HL-60 (cell line): ENCODE measurements at places on chromosomes 1 and 21.

- DNase-seq = no peak
Measured at GRCh38 chr1:202684716-202685115, 25.5 kb downstream of the SYT2 start.

DNA sequence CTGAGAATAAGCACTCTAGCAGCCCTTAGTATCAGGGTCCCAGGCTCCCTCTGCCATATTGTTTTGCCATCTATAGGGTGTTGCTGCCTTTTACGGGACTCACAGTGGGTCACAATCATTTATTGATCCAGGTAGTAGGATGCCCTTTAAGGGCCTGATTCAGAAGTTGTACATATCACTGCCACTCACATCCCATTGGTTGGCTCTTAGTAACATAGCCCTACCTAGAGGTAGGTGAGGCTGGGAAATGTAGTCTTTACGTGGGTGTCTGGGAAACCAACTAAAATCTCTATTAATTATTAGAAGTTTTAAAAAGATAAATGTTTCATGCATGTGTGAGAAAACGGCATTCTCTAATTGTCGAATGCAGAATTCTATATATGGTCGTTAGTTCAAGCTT, 78.8 kb upstream of the ATP5PO start:
- no peak for DNase-seq

DNA sequence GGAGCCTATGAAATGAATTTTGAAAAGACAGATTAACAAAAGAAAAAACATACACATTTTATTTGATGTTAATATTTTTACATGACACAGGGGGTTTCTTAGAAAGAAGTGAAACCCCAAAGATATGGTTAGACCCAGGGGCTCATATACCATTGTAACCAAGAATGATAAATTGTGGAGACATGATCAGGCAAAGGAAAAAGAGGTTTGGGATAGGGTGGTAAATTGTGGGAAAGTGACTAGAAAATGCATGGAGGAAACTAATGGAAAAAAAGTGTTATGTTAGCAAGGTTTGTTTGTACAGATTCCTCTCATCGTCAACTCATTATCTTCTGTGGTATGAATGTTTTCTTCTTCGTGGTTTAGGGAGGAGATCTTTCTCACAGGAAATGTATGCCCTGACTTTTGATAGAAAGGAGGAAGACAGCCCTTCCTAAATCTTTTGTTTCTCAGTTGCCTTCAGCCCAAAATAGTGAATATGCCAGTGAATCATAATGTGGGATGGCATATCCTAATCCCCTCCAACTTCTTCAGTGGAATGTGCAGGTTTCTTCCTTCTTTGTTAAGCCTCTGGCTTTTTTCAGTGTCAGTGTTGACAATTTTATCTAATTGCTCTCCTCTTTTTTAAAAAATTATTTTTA, 140.4 kb upstream of the UBE2U start:
- no peak for DNase-seq

- DNase-seq = no peak
Measured at GRCh38 chr1:20123722-20124455, 4.6 kb upstream of the PLA2G2D start.

- peak; percentile 72 for DNase-seq
Measured at GRCh38 chr1:166902279-166902678, 26.2 kb upstream of the TADA1 start.

DNA sequence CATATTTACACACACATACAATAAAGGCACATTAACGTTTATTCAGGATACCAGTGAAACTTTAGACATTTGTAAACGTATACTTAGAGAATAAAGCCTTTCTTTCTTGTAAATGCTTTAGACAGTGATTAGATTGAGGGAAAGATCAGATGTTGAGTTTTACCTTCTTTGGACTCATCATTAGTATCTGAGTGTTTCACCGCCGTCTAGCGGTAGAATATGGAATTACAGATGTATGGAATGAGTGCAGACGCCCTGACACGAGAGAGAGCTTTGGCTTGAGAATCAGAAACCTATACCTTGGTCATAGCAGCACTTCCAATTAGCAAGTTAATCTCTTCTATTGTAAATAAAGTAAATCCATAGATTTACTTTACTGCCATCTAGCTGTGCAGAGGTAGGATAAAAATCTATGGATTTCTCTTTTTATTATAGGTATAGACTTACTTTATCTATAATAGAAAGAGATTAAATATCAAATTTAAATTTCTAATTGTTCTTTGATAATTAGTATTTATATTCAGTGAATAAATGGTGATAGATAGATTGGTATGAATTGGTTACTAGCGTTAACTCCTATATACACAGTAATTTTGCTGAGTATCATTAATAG, 12.6 kb downstream of the FLG2 start:
- DNase-seq = peak; percentile 47

GRCh38 chr1:185376840-185377635, 60.0 kb upstream of the IVNS1ABP start:
- no peak for DNase-seq

DNA sequence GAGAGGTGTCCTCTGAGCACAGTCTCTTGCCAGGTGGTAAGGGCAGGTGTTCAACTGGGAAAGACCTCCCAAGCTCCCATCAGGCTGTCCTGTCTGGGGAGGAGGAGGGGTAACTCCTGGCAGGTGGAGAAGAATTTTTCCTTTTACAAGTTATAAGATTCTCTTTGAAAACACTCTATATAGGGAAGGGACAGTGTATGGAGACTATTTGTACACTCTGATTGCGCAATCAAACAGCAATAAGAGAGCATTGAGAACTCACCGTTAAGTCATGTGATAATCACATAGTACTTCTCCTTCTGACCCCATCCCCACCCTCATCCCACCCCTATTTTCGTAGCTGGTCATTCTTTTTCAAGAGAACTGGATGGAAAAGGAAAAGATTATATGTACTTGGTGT, 179.3 kb upstream of the ZNF644 start:
- no peak for DNase-seq

DNA sequence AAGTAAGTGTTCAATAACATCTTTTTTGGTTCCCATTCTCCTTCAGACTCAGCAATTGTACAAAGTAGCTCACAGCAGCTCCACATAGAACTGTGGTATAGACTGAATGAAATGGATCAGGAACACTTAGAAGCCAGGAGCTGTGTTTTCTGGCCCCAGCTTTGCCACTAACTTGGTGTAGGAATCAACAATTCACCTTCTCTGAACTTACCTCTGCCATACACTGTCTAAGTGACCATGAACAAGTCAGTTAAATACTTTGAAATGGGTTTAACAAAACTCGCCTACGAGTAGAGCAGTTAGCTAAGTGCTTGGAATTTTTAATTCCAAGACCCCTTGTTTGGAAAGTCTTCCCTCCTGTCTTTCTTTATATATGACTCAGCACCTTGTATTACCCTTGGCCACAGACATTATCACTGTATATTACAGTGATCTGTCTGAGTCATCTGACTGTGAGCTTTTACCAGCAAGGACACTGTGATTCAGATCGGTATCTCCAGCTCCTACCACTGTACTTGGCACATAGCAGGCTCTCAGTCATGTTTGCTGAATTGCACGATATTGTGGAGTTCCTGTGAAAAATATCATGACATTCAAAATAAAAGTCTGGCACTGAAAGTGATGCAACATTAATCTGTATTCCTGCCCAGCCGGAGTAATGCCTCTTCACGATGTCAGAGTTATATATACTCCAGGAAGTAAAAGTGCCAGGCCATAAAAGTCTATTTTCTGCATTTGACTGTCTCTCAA, 101.7 kb upstream of the BEND5 start:
- no peak for DNase-seq

DNA sequence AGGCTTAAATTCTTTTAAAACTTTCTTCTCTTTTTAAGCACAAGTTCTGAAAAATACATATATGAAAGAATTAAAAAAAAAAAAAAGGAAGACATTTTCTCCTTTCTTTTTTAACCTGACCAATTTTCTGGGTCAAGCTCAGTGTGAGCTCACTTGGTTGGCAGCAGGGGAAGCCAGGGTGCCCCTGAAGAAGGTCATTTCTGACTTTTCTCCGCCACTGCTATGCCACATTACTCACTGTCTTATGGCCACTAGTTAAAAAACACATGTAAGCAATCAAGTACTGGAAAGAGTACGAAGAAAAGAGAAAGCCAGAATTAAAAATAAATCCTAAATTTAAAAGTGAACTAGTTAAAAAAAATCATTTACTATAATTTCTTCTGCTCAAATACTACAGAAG, 275.0 kb downstream of the NEGR1 start:
- no peak for DNase-seq
